ENCODE measurements at places on chromosomes 16 and 17.
A peak's percentile ranks its signal among the peaks of the same experiment; 100 is the strongest.

- peak overlapping the region; percentile 75 for H3K4me3 ChIP-seq
- no peaks in the 10 kb centered on the region for H3K27me3 ChIP-seq
- peaks cover 56% of the 10 kb centered on the region for H3K4me1 ChIP-seq
- peaks cover 3% of the 10 kb centered on the region for H3K36me3 ChIP-seq
- peak overlapping the region; percentile 73 for H3K27ac ChIP-seq
Observed at GRCh38 chr16:57801809-57802340, 416 bp downstream of the KIFC3 start.

DNA sequence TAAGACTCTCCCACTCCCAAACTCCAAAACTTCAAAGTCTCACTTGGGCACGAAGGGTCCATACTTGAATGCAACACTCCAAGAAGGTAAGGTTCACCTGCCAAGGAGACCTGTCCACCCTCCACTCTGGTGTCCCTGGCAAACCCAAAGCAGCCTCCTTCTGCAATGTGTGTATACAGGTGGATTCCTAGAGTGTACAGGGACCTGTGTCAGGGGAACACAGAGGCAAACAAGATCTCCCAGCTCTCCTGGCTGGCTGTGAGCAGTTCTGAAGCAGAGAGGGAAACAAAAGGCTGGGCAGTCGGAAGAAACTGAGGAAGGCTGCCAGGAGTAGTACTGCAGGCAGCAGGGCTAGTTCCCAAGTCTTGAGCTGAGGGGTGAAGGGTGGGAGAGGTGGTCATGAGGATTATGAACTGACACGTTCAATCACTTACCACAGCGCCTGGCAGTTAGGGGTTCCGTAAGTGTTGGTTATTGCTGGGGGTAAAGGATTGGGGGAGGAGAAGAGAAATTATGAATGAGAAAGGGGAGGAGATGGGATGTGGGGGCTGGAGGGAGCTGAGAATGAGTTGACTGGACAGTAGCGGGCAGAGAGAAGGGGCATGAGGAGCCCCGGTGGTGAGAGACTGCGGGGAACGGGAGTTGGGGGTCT, 795 bp downstream of the KCTD13 start:
- DNase-seq: no peak
- H3K27me3 ChIP-seq: no peaks in the 10 kb centered on the region

- H3K27me3 ChIP-seq: no peaks in the 10 kb centered on the region
- no peak overlapping the region for H3K4me3 ChIP-seq
- no peak for DNase-seq
- no peaks in the 10 kb centered on the region for H3K36me3 ChIP-seq
- H3K4me1 ChIP-seq: no peaks in the 10 kb centered on the region
- H3K27ac ChIP-seq: no peak overlapping the region
Observed at GRCh38 chr16:69555437-69555836, 10.3 kb upstream of the NFAT5 start.

- no peak overlapping the region for H3K4me3 ChIP-seq
- H3K36me3 ChIP-seq: no peaks in the 10 kb centered on the region
- H3K27me3 ChIP-seq: no peaks in the 10 kb centered on the region
- no peaks in the 10 kb centered on the region for H3K4me1 ChIP-seq
- no peak overlapping the region for H3K27ac ChIP-seq
Observed at GRCh38 chr17:10623737-10624338, 33.3 kb downstream of the MYH3 start.

- no peaks in the 10 kb centered on the region for H3K27me3 ChIP-seq
- H3K36me3 ChIP-seq: no peaks in the 10 kb centered on the region
- no peak overlapping the region for H3K27ac ChIP-seq
- DNase-seq: no peak
- H3K4me1 ChIP-seq: no peaks in the 10 kb centered on the region
Observed at GRCh38 chr16:84042879-84043485, 387 bp upstream of the SLC38A8 start.

DNA sequence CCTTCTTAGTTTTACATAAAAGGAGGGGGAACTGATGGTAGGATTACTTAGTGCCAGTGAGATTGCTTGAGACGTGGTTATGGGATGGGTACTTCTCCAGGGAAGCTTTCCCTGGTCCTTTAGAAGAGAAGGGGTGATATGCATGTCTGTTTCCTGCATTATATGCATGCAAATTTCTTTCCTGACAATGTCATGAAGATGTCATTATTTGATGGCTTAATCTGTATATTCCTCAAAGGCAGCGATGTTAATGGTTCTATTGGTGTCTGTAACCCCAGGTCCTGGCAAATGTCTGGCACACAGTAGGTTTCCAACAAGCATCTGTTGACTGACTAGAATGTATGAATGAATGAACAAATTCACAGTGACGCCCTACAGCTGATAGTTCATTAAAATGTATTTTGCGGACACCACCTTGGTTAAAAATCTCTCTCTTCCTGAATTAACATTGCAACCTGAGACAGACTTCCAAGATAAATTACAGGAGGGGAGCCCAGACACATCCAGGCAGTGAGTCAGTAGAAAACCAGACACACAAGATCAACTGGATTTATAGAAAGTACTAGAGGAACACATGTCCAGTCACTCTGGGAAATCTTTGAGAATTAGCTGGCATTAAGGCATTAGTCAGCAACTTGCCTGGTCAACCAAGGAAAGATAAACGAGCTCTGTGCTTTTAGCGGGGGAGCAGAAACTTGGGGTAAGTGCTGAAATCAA, 293.4 kb downstream of the XYLT1 start:
- peak; percentile 95 for DNase-seq
- no peaks in the 10 kb centered on the region for H3K27me3 ChIP-seq
- no peak overlapping the region for H3K4me3 ChIP-seq
- no peaks in the 10 kb centered on the region for H3K36me3 ChIP-seq

- H3K36me3 ChIP-seq: no peaks in the 10 kb centered on the region
- no peak overlapping the region for H3K27ac ChIP-seq
- H3K27me3 ChIP-seq: no peaks in the 10 kb centered on the region
- no peak overlapping the region for H3K4me3 ChIP-seq
- peak; percentile 85 for DNase-seq
Observed at GRCh38 chr16:25109643-25110042, 1.9 kb upstream of the LCMT1 start.

- no peak overlapping the region for H3K4me3 ChIP-seq
- no peaks in the 10 kb centered on the region for H3K4me1 ChIP-seq
- peaks cover 25% of the 10 kb centered on the region for H3K36me3 ChIP-seq
- H3K27me3 ChIP-seq: no peaks in the 10 kb centered on the region
- peak; percentile 83 for DNase-seq
Observed at GRCh38 chr17:15502369-15503112, 35.1 kb upstream of the CDRT4 start.
